ENCODE measurements at places on chromosomes 1 and 21. TPM values are rescaled to one million over a fixed set of nuclear protein-coding genes. Genes with fewer than 3 reads are reported as not detected.

The SAMSN1 gene
- 0.33 TPM for total RNA-seq

The TRAF3IP3 gene
- total RNA-seq, result not detected

The OR2T35 gene
- total RNA-seq, result not detected

The COL16A1 gene
- total RNA-seq, result 0.67 TPM

The SPATA46 gene
- total RNA-seq, result not detected

The LMO4 gene
- total RNA-seq, result 27.3 TPM

The E2F2 gene
- 1.9 TPM for total RNA-seq

The FNDC10 gene
- 2.1 TPM for total RNA-seq

The A3GALT2 gene
- total RNA-seq, result not detected

The CACHD1 gene
- 9.2 TPM for total RNA-seq

The ZBTB37 gene
- total RNA-seq, result 1.4 TPM

The CPLANE2 gene
- 1.6 TPM for total RNA-seq

The MIS18A gene
- total RNA-seq, result 17.6 TPM

The ADIPOR1 gene
- 77.1 TPM for total RNA-seq

The RIPPLY3 gene
- 0.05 TPM for total RNA-seq

The NBPF19 gene
- 0.30 TPM for total RNA-seq

The S100A7 gene
- not detected for total RNA-seq

The TPTE gene
- total RNA-seq, result not detected

The ADAMTSL4 gene
- total RNA-seq, result 0.40 TPM

The IGSF5 gene
- 0.13 TPM for total RNA-seq

The CBS gene
- total RNA-seq, result 9.8 TPM

The CDC7 gene
- total RNA-seq, result 9.5 TPM

The EXOC8 gene
- total RNA-seq, result 11.0 TPM

The EDN2 gene
- total RNA-seq, result not detected

The CSMD2 gene
- under 0.01 TPM for total RNA-seq

The DHCR24 gene
- total RNA-seq, result 145 TPM

The CYP4Z1 gene
- total RNA-seq, result not detected

The RGS7 gene
- 0.30 TPM for total RNA-seq

The DNAJC28 gene
- total RNA-seq, result 0.64 TPM

The SH2D5 gene
- total RNA-seq, result 2.9 TPM

The PSMB2 gene
- 91.0 TPM for total RNA-seq

The IGSF21 gene
- not detected for total RNA-seq

The GBP6 gene
- not detected for total RNA-seq

The ATAD3C gene
- not detected for total RNA-seq

The PLA2G2F gene
- not detected for total RNA-seq

The LCE2A gene
- not detected for total RNA-seq

The LCE3D gene
- not detected for total RNA-seq

The NBPF6 gene
- not detected for total RNA-seq

The YIPF1 gene
- 16.5 TPM for total RNA-seq

The ANKRD45 gene
- total RNA-seq, result not detected

The ZNF593OS gene
- total RNA-seq, result not detected

The AVPR1B gene
- total RNA-seq, result not detected

The CDCA8 gene
- 31.5 TPM for total RNA-seq

The KRTAP10-1 gene
- total RNA-seq, result not detected

The ARHGAP30 gene
- 0.20 TPM for total RNA-seq

The ELK4 gene
- total RNA-seq, result 20.1 TPM

The HOOK1 gene
- not detected for total RNA-seq

The FAM177B gene
- total RNA-seq, result not detected

The GPA33 gene
- not detected for total RNA-seq

The CHRM3 gene
- not detected for total RNA-seq

The ESPN gene
- total RNA-seq, result 0.67 TPM
